ENCODE measurements at places on chromosomes 1 and 21.
A peak's percentile ranks its signal among the peaks of the same experiment; 100 is the strongest.

DNA sequence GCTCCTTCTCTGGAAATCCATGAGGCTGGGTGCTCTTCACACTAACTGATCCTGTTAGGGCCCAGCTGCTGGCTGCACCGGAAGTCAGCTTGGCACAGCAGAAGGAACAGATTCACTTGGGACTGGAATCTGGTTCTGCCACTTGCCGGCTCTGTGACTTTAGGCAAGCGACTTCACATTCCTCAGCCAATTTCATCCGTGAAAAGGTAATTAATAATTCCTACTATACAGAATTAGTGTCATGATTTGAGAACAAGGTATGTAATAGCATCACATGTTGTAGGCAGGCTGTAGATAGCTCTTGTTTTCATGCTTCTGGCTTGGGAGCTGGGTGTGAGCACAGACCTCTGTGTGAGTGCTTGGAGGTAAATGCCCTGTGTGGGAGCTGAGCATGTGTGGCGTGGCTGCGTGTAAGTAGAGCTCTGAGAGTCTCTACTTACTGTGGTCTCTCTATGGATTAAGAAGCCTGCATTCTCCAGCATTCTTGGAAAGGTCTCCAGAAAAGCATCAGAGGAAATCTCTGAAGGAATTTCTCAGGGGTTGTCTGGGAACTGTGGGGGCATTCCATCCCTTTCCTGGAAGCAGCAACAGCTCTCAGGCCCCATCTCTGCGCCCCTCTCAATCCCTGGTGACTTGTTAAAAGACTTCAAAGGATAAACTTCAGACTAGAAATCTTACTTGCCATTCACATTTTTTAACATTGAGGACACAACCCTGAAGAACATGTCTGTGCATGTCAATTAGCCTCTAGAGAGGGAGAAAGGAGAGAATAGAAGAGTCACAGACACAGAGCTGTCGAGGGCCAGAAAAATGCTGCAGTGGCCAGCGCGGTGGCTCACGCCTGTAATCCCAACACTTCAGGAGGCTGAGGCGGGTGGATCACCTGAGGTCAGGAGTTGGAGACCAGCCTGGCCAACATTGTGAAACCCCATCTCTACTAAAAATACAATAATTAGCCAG, 47.7 kb upstream of the PPM1J start:
- DNase-seq, result no peak

DNA sequence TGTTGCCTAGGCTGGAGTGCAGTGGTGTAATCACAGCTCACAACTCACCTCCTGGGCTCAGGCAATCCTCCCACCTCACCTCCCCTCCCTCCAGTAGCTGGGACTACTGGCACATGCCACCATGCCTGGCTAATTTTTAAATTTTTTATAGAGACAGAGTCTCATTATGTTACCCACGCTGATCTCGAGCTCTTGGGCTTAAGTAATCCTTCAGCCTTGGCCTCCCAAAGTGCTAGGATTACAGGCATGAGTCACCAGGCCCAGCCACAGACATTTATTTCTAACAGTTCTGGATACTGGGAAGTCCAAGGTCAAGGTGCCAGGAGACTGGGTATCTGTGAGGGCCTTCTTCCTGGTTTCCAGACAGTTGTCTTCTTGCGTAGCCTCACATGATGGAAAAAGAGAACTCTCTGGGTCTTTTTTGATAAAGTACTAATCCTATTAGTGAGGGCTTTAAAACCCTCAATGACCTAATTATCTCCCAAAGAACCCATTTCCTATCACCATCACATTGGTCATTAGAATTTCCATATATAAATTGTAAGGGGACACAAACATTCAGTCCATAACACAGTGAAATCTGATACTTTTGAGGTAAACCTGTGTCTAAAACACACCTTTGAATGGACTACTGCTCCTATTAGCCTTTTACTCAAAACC, 67.9 kb downstream of the PHACTR4 start:
- DNase-seq, result no peak

DNA sequence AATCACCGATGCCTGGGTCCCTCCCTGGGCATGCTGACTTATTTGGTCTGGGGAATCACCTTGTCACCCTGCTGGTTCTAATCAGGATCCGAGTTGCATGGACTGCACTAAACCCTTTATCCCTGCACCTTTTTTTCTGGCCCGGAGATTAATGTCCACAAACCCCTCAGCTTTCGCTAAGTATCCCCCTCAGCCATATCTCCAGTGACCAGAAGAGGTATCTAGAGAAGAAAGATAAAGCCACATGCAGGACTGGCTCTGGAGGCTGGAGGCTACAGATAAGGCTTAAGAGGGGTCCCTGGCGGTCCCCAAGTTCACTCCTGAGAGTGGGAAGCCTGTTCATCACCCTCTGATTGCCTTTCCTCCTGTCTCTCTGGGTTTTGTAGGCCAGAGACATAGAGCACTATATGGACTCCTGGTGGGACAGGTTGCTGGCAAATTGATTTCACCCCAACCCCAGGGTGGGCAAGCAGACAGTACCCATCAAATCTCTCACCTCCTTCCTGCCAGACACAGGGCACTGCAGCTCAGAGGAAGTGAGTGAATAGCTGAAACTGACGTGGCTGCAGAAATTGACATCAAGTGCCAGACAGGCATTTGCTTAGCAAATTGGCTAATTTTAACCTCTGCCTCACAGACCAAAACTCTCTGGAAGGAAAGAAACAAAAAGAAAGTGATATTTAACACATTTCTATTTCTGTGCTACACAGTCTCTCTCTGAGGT, 38.8 kb downstream of the HMGB4 start:
- DNase-seq, result no peak

DNA sequence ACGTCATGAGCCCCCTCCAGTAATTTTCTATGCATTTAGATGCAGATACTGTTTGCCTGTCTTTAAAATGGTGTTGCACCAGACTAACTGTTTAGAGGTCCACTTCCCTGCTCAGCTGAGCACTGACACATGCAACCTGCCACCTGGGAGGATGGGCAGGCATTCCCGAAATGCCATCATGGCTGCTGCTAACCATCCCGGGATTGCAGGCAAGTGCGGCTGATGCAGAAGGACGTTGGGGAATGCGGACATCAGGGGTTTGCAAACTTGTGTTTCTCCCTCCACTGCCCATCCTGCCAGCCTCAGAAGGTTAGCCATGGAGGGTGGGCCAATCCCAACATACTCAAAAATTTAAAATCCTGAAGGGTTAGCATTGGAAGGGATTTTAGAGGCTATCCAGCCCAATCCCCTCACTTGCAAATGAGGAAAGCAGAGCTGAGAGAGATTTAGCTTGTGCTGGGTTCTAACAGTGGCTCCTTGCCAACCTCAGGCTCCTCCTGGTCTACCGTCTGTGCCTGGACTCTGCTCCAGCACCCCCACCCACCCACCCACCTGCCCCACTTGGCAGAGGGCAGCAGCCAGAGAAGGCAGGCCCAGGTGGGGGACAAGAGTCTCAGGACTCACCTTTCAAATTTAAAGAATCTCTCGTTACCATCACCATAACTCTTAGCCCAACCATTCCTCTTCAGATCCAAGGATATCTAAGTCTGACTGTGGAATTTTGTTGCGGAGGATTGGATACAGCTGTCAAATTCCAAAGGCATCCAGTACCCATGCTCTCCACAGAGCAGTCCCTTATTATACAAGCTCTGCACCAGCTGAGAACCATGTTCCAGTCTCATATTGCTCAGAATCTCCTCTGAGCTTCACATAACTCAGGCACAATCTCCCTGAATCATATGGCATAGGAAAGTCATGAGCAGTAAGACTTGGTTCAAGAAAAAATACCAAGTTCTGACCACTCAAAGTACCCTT, 34.2 kb downstream of the HIVEP3 start:
- DNase-seq, result no peak

DNA sequence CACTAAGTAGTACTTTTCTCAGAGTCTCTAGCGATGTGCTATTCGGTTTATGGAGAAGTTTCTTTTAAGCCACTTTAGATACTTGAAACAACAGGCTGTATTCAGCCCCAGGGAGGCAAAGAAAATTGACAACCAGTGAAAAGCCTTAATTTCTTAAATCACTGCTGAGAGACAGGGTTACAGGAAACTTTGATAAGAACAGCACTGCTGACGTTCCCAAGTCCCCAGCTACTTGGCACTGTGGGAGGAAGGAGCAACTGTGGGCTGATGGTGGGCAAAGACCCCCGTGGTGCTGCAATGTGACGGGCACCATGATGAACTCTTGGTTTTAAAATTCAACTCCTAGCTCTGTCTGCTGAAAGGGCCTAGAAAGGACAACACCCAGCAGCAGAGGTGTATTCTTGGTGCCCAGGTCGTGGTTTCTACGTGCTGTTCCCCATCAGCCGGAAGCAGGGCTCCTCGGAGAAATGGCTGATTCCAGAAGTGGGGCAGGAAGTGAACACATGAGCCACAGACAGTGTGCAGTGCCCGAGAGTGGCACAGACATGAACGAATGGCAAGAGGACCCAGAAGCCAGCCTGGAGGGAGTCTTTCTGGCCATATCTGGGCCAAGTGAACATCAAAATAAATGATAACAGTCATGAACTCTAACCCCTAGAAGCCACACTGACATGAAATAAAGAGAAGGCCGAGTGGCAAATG, 5.3 kb downstream of the PTTG1IP start:
- peak; percentile 60 for DNase-seq

GRCh38 chr1:52037402-52037814, 3.8 kb upstream of the KTI12 start:
- no peak for DNase-seq

DNA sequence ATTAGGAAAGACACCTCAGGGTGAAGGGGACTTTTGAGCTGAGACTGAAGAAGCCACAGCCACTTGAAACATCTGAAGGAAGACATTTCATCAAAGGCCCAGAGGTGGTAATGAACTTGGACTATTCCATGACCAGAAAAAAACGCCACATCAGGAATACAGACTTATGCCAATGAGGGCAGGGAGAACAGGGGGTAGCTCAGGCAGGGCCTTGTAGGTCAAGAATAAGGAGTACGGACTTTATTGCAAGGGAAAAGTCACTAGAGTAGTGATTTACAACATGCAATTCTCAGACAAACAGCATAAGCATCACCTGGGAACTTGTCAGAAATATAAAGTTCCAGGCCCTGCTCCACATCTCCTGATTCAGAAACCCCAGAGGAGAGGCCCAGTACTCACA, 11.8 kb downstream of the TP53BP2 start:
- DNase-seq, result no peak

DNA sequence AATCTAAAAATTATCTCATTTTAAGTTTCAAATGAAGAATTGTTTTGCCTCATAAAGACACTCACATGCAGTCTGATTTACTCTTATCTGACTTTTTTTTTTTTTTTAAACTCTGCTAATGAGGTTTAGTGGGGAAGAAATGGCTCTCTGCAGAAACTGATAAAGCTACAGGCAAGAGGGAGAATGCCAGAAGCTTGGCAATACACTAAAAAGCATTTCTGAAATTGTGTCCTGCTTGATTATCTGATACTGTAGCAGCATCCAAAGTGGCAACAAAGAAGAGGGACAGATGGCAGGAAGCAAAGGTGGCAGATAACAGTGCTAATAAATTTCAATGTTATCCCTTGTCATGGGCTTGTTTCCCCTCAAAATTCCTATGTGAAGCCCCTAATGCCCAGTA, 1744.9 kb downstream of the NCAM2 start:
- no peak for DNase-seq

DNA sequence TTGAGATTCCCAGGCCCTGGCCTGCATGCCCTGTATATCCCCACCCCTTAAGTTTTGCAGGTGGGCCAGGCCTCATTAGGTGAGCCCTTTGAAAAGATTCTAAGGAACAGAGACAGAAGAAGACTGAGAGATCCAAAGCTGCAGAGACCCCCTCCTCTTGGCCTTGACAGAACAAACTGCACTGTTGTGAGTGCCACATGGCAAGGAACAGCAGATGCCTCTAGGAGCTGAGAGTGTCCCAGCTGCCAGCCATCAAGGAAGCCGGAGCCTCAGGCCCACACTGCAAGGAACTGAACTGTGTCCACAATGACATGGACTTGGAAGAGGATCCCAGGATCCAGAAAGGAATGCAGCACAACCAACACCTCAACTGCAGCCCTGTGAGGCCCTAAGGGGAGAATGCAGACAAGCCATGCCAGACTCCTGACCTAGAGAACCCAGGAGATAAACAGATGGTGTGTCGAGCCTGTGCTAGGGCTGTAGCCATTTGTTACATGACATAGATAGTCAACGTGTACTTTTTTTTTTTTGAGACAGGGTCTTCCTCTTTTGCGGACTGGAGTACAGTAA, 182.7 kb downstream of the AJAP1 start:
- DNase-seq, result no peak

- peak; percentile 45 for DNase-seq
Observed at GRCh38 chr1:12171206-12172041, 4.6 kb downstream of the TNFRSF1B start.

DNA sequence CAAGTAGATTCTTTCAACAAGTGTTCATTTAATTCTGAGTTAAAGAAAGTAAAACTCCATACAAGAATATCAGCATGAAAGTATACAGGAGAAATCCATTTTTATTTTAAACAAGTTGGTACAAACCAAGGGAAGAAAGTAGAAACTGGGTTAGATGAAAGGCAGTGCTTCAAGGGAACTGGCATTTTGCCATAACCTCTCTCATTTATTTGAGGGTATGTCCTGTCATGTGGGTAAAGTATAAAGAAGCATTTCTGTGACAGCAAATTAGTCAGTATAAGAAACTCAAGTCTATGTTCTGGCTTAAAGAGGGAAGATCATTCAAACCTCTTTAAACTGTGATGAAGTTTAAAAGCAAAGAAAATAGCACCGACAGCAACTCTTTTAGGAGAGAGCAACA, 32.0 kb downstream of the OLFM3 start:
- DNase-seq, result no peak

DNA sequence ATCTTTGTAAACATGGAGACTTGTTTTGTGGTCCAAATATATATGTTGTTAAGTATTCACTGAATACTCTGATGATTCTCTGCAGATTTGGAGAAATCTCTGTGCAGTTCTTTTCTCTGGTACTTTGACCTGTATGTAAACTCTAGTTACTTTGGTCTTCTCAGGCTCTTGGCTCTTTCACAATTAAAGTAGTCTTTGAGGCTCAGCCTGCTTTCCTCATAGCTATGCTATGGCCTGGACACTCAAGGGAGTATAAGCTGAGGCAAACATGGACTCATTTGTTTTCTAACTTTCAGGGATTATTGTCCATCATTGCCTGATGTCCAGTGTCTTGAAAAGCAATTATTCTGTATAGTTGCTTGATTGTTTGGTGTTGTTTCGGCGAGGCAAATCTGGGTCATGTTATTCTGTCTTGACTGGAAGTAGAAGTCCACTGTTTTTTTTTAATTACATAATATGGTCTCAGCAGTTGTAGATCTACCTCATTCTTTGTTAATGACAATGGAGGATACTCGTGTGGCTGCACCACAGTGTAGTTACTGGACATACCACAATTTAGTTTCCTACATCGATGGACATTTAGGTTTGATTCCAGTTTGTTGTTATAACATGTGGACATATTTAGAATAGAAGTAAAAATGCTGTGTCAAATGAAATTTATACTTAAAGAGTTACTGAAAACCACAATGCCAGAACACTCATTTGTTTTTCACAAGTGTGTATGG, 9.2 kb downstream of the PTBP2 start:
- no peak for DNase-seq

All from stimulated activated CD4-positive, alpha-beta T cell treated with anti-CD3 and anti-CD28 coated beads, Interleukin-15, amount 100 ng/mL, for 24 hours (primary cell).